Astrocyte (in vitro differentiated cells and primary cell): ENCODE measurements at places on chromosomes 6 and 20.

- no peak overlapping the region for H3K4me3 ChIP-seq
- DNase-seq: no peak
These were observed 174.7 kb upstream of the PROKR2 start for GRCh38 chr20:5491455-5491854.

- H3K4me1 ChIP-seq: peaks cover 12% of the 10 kb centered on the region
- no peak for DNase-seq
- H3K36me3 ChIP-seq: no peaks in the 10 kb centered on the region
- H3K27ac ChIP-seq: no peak overlapping the region
- H3K27me3 ChIP-seq: no peaks in the 10 kb centered on the region
These were observed 496.2 kb upstream of the SULF2 start for GRCh38 chr20:48281501-48281900.

DNA sequence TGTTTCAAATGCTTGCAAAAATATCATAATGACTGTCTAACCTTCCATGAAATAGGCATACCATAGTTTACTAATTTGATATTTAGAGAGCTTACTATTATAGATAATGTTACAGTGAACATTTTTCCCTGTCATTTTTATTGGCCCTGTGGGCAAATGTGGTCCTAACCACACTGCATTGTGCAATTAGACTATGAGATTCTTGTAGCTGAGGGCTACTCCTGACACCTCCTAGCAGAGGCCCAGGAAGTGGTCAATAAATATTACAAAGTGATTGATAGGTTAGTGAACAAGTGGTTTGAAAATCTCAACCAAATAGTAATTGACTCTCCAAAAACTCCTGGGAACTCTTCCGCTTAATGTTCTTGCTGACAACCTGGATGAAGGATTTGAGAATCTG is 160.5 kb upstream of the KCNG1 start:
- H3K4me3 ChIP-seq: no peak overlapping the region
- no peak for DNase-seq
- H3K4me1 ChIP-seq: no peaks in the 10 kb centered on the region
- no peaks in the 10 kb centered on the region for H3K36me3 ChIP-seq
- H3K27me3 ChIP-seq: no peaks in the 10 kb centered on the region

GRCh38 chr20:20782231-20782630 is 69.8 kb upstream of the RALGAPA2 start:
- H3K4me3 ChIP-seq: no peak overlapping the region
- no peaks in the 10 kb centered on the region for H3K36me3 ChIP-seq
- H3K27ac ChIP-seq: no peak overlapping the region

- DNase-seq: no peak
- H3K27me3 ChIP-seq: peaks cover 2% of the 10 kb centered on the region
- H3K4me3 ChIP-seq: no peak overlapping the region
- H3K27ac ChIP-seq: no peak overlapping the region
- peaks cover 6% of the 10 kb centered on the region for H3K4me1 ChIP-seq
These were observed 258.4 kb downstream of the CD83 start for GRCh38 chr6:14375930-14376329.

DNA sequence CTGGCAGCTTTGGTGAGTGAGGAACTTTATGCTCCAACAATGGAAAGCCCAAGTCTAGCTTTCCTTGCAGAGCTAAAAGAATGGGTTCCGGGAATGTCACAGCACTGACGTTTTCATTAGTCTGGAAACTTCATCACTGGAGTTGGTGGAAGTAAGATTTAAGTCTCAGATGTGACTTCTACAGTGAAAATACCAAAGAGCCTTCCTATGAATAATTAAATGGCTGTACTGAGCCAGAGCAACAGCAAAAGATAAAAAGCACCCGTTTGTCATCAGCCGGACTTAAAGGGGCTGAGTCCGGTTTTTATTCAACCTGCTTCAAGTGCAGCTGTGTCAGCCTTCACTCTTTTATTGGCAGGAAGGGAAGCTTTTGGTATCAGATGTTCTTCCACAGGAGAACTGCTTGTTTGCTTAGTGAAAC is 46.5 kb upstream of the SHLD1 start:
- no peaks in the 10 kb centered on the region for H3K27me3 ChIP-seq
- no peak overlapping the region for H3K4me3 ChIP-seq
- H3K4me1 ChIP-seq: no peaks in the 10 kb centered on the region
- no peak for DNase-seq
- no peaks in the 10 kb centered on the region for H3K36me3 ChIP-seq

GRCh38 chr6:231779-232178 is 60.5 kb upstream of the DUSP22 start:
- no peak for DNase-seq
- H3K27ac ChIP-seq: no peak overlapping the region
- H3K27me3 ChIP-seq: no peaks in the 10 kb centered on the region
- H3K4me3 ChIP-seq: no peak overlapping the region

DNA sequence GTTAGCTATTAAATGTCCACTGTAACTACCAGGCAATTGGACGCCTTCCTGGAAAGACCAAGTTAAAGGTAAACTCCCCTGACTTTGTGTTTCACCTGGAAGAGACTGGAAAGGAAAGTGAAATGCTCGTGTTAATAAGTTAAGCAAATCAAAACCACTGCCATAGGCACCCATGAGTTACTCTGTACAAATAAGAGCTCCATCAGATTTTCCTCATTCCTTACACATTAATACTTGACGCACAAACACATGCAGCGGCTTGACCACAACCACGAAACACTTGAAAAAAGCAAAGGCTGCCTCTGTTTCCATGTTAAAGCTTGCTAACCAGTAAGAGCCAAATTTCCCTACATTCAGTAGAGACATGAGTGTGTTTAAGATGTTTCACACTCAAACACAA is 19.8 kb downstream of the GCM1 start:
- no peak overlapping the region for H3K4me3 ChIP-seq
- H3K36me3 ChIP-seq: no peaks in the 10 kb centered on the region
- peaks cover 15% of the 10 kb centered on the region for H3K27me3 ChIP-seq
- no peak overlapping the region for H3K27ac ChIP-seq
- H3K4me1 ChIP-seq: no peaks in the 10 kb centered on the region
